Dermis blood vessel endothelial cell (primary cell): ENCODE measurements at places on chromosomes 5 and 9.

GRCh38 chr5:17355586-17356346 is 138.3 kb downstream of the BASP1 start:
- no peak for DNase-seq

DNA sequence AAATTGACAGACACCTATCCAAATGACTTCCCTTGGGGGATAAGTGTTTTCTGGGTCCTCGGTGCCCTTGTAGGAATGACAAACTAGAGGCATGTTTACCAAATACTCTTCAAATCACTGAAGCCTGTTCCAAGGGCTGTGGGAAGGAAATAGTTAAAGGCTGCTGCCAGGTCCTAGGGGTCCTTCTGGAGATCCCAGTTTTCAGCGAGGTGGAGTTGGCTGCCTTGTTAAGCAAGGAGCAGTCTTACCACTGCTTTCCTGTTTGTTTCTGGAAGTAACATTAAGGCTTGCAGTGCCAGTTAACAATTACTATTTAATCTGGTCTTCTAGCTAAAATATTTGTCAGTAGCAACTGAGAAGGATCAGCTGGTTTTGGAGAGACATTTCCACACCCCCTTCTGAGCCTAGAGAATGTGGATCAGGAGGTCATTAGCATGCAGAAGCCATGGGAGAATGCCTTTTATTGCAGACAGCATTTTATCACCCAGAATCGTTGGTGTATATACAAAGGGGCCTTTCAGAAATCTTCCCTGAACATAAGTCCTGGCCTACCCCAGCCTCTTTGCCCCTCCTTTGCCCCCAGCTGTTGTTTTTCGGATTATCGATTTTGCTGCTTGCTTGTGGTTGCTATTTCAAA is 238.8 kb downstream of the DMAC1 start:
- DNase-seq, result no peak

- no peak for DNase-seq
Measured at GRCh38 chr5:2136728-2137333, 254.1 kb upstream of the IRX4 start.

GRCh38 chr9:114633438-114634089 is 22.5 kb downstream of the TMEM268 start:
- no peak for DNase-seq

GRCh38 chr5:116645627-116646026 is 71.0 kb upstream of the SEMA6A start:
- no peak for DNase-seq
